Fibroblast of skin of back (primary cell): ENCODE measurements at places on chromosomes 1 and 21.

- DNase-seq, result no peak
Observed at GRCh38 chr1:166971252-166971651, 4.1 kb downstream of the ILDR2 start.

DNA sequence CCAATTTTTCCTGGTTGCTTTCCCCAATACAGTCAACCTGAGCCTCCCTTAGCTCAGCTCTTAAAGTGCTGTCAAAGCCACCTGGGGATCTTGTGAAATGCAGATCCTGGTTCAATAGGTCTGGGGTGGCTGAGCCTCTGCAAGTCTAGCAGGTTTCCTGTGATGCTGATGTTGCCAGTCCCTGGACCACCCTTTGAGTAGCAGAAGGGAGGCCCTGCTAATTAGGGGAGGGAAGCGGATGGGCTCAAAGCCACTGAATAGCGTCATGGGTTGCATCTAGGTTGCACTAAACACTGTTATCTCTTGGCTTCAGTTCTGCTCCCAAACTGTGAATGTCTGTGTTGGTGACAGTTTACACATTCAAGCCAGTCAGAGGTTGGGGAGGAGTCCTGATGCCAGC is 127.2 kb downstream of the KAZN start:
- DNase-seq, result no peak

- DNase-seq, result no peak
Observed at GRCh38 chr1:212539737-212540430, 68.7 kb upstream of the ATF3 start.

GRCh38 chr21:27493542-27493941 is 526.7 kb upstream of the ADAMTS5 start:
- DNase-seq, result no peak

- no peak for DNase-seq
Observed at GRCh38 chr1:78665809-78666208, 16.2 kb downstream of the IFI44 start.

DNA sequence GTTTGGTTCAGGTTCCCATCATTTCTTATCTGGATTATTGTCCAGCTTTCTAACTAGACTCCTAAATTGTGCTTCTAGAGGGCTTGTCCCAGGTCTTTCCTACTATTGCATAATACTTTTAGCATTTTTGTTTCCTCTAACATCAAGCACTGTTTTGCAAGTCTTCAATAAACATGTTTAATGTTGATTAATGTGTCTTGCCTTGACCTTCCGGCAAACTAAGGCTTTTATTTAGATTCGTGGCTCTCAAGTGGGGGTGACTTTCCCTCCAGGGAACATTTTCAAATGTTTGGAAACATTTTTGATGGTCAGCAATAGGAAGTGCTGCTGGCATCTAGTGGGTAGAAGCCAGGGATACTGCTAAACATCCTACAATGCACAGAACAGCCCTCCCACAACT is 90.7 kb downstream of the RPE65 start:
- DNase-seq, result no peak
